Cardiac muscle cell (in vitro differentiated cells and primary cell): ENCODE measurements at places on chromosomes 6 and 20. TPM values are rescaled to one million over a fixed set of nuclear protein-coding genes. Genes with fewer than 3 reads are reported as not detected.
A peak's percentile ranks its signal among the peaks of the same experiment; 100 is the strongest.

The ZNF133 gene
- 17.5 and 24.1 TPM in 2 replicates for polyA plus RNA-seq

The PLA2G7 gene
- polyA plus RNA-seq, result not detected in 2 replicates

The OVOL2 gene
- polyA plus RNA-seq, result not detected in 2 replicates

The HMGCLL1 gene
- 13.6 and 50.3 TPM in 2 replicates for polyA plus RNA-seq

The MATN4 gene
- not detected in 2 replicates for polyA plus RNA-seq

The TMEM217 gene
- polyA plus RNA-seq, result 0.82 and 4.5 TPM in 2 replicates

The SLC16A10 gene
- 8.1 and 8.3 TPM in 2 replicates for polyA plus RNA-seq

DNA sequence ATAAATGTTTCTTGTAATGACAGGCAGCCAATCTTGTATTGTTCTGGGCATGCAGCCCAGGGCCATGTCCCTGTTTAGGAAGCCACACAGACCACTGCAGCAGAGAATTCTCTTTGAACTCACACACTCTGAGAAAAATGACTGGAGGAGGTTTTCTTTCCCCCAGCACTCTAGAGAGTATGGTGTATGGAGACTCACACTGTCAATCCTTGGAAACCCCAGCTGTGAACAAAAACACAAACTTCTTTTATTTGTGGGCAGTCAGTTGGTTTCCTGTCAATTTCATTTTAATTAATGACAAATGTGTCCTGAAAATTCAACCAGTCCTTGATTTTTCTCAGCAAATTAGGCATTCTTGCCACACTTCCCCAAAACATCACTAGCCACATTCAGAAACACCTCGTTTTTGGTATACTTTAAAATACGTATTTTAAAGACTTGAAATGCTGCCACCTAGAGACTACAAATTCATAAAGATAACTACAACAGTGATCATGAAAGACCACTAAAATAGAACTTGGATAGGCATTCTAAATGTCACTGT is 52.9 kb upstream of the UFL1 start:
- no peak for DNase-seq

GRCh38 chr20:16243470-16243869 is 329.8 kb downstream of the KIF16B start:
- no peak for DNase-seq

- DNase-seq, result no peak
Measured at GRCh38 chr20:11700831-11701230, 216.9 kb upstream of the BTBD3 start.

GRCh38 chr20:50475681-50476292 is 34.4 kb upstream of the PTPN1 start:
- peak; percentile 40 for DNase-seq

- DNase-seq, result no peak
Measured at GRCh38 chr6:155443168-155443567, 12.5 kb downstream of the NOX3 start.

- no peak for DNase-seq
Measured at GRCh38 chr6:113626475-113626874, 230.7 kb upstream of the MARCKS start.

DNA sequence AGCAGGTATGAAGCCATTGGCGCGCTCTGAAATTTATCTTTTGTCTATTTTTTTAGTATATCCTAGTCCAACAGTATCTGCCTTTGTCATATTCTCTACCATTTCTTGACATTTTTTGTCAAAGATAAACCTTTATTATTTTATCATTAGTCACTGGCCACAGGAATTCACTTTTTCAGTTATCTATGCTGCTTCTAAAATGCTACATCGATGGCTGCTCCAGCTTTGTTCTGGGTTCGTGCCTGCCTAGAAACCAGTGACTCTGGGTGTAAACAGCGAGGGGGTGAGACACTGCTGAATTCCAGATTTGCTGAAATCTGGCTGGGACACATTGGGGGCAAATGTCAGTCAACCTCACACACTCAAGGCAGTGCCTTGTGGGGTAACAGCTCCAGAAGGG is 193.4 kb downstream of the CDC5L start:
- no peak for DNase-seq

GRCh38 chr6:16649241-16649640 is 112.0 kb downstream of the ATXN1 start:
- no peak for DNase-seq
